Naive thymus-derived CD8-positive, alpha-beta T cell (primary cell): ENCODE measurements at places on chromosomes 4 and X.
A peak's percentile ranks its signal among the peaks of the same experiment; 100 is the strongest.

- no peak overlapping the region for H3K27ac ChIP-seq
- peaks cover 14% of the 10 kb centered on the region for H3K36me3 ChIP-seq
- no peak overlapping the region for H3K4me3 ChIP-seq
- H3K27me3 ChIP-seq: no peaks in the 10 kb centered on the region
- no peaks in the 10 kb centered on the region for H3K4me1 ChIP-seq
Observed at GRCh38 chrX:15167826-15168225, 102.1 kb downstream of the ASB9 start.

GRCh38 chrX:55033429-55033828, 2.7 kb upstream of the ALAS2 start:
- DNase-seq: no peak
- H3K27me3 ChIP-seq: no peaks in the 10 kb centered on the region
- H3K36me3 ChIP-seq: no peaks in the 10 kb centered on the region
- no peaks in the 10 kb centered on the region for H3K4me1 ChIP-seq
- H3K27ac ChIP-seq: no peak overlapping the region
- H3K4me3 ChIP-seq: no peak overlapping the region

GRCh38 chrX:148913971-148914370, 413.6 kb downstream of the AFF2 start:
- H3K4me1 ChIP-seq: no peaks in the 10 kb centered on the region
- H3K36me3 ChIP-seq: no peaks in the 10 kb centered on the region
- H3K27ac ChIP-seq: no peak overlapping the region
- no peak overlapping the region for H3K4me3 ChIP-seq
- DNase-seq: no peak
- H3K27me3 ChIP-seq: no peaks in the 10 kb centered on the region

DNA sequence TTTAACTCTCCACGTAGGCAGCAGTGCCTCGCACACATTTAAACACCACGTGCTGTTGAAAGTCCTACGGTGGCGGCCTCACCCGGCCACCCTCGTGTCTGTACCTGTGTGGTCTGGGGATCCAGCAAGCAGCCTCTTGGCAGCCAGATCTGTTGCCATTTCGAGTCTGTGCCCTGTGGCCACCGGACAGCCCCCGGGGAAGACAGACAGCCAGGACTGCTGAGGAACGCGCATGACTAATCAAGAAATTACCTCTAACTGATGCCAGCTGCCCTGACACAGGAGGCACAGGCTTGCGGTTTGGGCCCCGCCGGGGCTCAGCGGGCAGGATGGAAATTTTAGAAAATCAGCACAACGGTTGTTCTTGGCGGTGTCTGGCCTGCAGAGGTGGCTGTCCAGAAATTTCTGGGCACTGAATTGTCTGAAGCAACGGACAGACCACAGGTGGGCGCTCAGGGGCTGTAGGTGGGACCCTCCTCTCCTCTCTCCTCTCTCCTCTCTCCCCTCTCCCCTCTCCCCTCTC, 15.6 kb upstream of the ASMTL start:
- no peaks in the 10 kb centered on the region for H3K27me3 ChIP-seq
- peaks cover 5% of the 10 kb centered on the region for H3K36me3 ChIP-seq
- peak overlapping the region; percentile 56 for H3K4me3 ChIP-seq
- H3K27ac ChIP-seq: peak overlapping the region; percentile 94
- DNase-seq: peak; percentile 65

DNA sequence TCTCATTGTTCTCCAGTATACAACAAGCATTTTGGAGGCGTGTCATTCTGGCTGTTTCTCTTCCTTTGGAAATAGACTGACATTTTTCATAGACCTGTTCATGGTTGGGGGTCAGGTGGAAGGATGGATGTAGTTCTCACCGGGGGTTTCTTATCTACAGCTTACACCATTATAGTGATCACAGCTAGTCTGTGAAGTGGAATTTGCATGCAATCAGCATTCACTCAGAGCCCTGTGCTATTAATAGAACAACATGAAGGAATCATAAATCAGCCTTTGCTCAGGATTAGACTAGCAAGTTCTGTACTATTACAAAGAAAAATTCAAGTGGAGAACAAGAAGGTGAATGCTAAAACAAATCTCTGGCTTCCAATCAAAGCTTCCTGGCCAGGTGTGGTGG, 132.6 kb upstream of the PUDP start:
- DNase-seq: no peak
- H3K4me1 ChIP-seq: no peaks in the 10 kb centered on the region
- H3K36me3 ChIP-seq: no peaks in the 10 kb centered on the region
- no peak overlapping the region for H3K4me3 ChIP-seq
- H3K27ac ChIP-seq: no peak overlapping the region

GRCh38 chrX:108148524-108148923, 56.9 kb downstream of the ATG4A start:
- H3K27me3 ChIP-seq: no peaks in the 10 kb centered on the region
- no peak overlapping the region for H3K4me3 ChIP-seq
- H3K27ac ChIP-seq: no peak overlapping the region
- H3K4me1 ChIP-seq: peaks cover 8% of the 10 kb centered on the region

DNA sequence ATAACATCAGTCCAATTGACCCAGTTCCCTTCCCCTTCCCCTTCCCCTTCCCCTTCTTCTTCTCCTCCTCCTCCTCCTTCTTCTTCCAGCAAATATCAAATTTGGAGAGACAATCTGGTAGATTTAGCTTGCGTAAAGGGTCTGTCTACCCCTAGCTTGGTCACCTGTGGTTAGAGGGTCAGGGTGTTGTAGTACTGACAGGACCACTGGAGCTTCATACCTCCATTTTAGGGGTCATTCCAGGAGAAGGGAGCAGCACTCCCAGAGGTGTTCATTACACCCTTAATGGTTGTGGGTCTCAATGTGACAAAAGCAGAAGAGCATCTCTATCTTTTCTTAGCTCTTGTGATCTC, 3.7 kb upstream of the FGB start:
- no peaks in the 10 kb centered on the region for H3K36me3 ChIP-seq
- H3K27me3 ChIP-seq: peaks cover 12% of the 10 kb centered on the region
- no peak overlapping the region for H3K27ac ChIP-seq
- DNase-seq: no peak

DNA sequence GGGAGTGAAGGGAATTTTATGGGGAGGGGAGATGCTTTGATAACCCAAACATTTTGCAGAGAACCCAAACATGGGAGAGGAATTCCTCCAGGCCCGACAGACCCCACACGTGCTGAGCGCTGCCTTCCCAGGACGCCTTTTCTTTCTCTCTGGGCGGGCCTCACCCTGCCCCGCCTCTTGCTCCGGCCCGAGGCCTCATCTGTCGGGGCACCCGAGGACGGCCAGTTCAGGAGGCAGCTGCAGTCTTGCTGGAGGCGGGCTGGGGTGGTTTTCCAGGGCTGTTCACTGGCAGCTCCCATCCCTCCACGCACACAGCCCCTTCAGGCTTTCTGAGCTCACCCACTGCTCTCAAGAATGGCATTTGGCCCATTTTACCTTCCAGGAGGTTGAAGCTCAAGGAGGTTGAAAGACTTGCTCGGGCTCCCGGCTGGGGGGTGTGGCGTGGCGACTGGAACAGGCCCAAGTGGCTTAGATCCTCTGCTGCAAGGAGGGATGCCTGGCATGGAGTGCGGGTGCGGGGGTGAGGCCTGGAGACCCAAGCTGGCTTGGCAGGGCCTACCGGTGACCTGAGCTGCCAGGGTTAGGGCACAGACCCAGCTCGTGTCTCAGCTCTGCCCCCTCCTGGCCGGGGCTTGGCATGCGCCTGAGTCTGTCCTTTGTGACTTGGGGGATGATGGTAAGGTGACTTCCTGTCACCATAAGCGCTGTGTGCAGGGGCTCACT, 99.2 kb downstream of the PSAPL1 start:
- H3K36me3 ChIP-seq: peaks cover 2% of the 10 kb centered on the region
- peak; percentile 25 for DNase-seq
- H3K4me3 ChIP-seq: no peak overlapping the region
- no peaks in the 10 kb centered on the region for H3K4me1 ChIP-seq
- peaks cover 2% of the 10 kb centered on the region for H3K27me3 ChIP-seq
- no peak overlapping the region for H3K27ac ChIP-seq

- H3K27ac ChIP-seq: no peak overlapping the region
- DNase-seq: no peak
- no peak overlapping the region for H3K4me3 ChIP-seq
- no peaks in the 10 kb centered on the region for H3K36me3 ChIP-seq
Observed at GRCh38 chr4:8289956-8290700, 20.6 kb downstream of the HTRA3 start.

DNA sequence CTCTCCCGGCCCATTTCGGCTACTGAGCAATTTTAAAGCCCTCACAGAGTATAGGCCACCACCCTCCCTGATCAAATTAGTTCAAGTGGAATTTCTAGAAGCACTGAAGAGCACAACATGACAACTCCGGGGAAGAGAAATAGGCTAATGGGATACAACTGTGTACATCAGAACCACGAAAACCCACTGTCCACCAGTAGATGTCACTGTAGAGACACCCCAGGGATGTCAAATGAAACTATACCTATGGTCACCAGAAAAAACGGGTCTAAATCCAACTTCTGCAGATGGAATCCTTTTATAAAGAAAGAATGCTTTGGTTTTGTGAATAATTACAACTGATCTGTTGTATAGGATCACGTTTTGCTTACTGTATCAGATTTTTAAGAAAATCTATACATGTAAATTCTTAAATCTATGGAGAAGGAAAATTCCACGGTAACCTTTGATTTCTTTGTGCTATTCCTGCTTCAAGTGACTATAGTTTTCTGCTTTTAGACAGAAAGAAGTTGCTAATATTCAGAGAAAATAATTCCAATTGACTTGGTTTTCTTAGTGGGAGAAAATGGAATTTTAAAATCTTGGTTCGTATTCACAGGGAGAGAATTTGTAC, 29.5 kb upstream of the MAP3K15 start:
- peaks cover 76% of the 10 kb centered on the region for H3K36me3 ChIP-seq
- H3K27ac ChIP-seq: peak overlapping the region; percentile 10
- peak; percentile 7 for DNase-seq
- H3K4me3 ChIP-seq: no peak overlapping the region
- H3K4me1 ChIP-seq: no peaks in the 10 kb centered on the region

GRCh38 chrX:17629519-17629918, 107.8 kb upstream of the SCML1 start:
- DNase-seq: no peak
- peaks cover 2% of the 10 kb centered on the region for H3K4me1 ChIP-seq
- H3K36me3 ChIP-seq: no peaks in the 10 kb centered on the region
- H3K27ac ChIP-seq: no peak overlapping the region
- no peaks in the 10 kb centered on the region for H3K27me3 ChIP-seq
- no peak overlapping the region for H3K4me3 ChIP-seq

DNA sequence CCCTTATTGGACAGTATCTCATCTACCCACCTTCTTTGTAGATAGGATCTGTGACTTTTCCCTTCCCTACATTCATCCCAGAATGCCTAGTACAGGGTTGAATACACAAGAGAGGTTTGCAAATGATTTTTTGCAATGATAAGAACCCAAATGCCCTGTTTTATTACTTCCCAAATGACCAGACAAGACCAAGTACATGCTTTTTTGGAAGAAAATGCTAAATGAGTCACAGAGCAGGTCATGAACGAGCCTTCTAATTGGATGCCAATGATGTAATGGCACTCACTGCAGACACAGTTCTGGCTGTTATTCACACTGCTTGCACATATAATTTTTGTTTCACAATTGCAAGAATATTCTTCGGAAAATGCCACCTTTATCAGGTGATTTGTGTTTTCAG, 17.8 kb upstream of the GABRQ start:
- H3K27ac ChIP-seq: no peak overlapping the region
- H3K4me3 ChIP-seq: no peak overlapping the region
- no peak for DNase-seq
- no peaks in the 10 kb centered on the region for H3K36me3 ChIP-seq

- no peaks in the 10 kb centered on the region for H3K36me3 ChIP-seq
- peaks cover 7% of the 10 kb centered on the region for H3K4me1 ChIP-seq
- DNase-seq: no peak
- H3K27ac ChIP-seq: no peak overlapping the region
- H3K27me3 ChIP-seq: no peaks in the 10 kb centered on the region
Observed at GRCh38 chr4:170022211-170022610, 4.0 kb downstream of the MFAP3L start.

DNA sequence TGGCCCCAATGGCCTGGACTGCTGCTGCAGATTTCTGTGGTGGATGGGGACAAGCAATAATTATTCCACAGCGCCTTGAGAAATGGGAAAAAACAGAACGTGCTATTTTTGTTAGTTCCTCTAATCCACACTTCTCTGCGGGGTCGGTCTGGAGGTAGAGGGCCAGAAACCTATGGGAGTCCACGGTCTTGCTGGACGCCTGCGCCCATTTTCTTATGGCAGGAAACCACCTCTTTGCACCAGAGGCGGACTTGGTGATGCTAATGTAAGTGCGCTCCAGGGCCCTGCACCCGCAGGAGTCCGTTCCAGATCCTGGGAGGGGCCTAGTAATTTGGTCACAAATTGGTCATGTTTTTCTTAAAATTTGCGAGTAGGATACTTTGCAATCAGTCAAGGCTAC, 25.9 kb upstream of the CLDN24 start:
- H3K27me3 ChIP-seq: peaks cover 29% of the 10 kb centered on the region
- no peak overlapping the region for H3K27ac ChIP-seq
- no peak for DNase-seq

- H3K27me3 ChIP-seq: no peaks in the 10 kb centered on the region
- H3K4me3 ChIP-seq: no peak overlapping the region
- H3K4me1 ChIP-seq: peaks cover 3% of the 10 kb centered on the region
- DNase-seq: no peak
- peaks cover 65% of the 10 kb centered on the region for H3K36me3 ChIP-seq
- H3K27ac ChIP-seq: no peak overlapping the region
Observed at GRCh38 chrX:2423282-2423681, 77.5 kb downstream of the DHRSX start.

GRCh38 chrX:139724626-139725025, 16.7 kb upstream of the MCF2 start:
- no peaks in the 10 kb centered on the region for H3K4me1 ChIP-seq
- DNase-seq: no peak
- no peak overlapping the region for H3K27ac ChIP-seq
- no peak overlapping the region for H3K4me3 ChIP-seq
- no peaks in the 10 kb centered on the region for H3K27me3 ChIP-seq

GRCh38 chr4:55444827-55445226, 49.1 kb downstream of the TMEM165 start:
- no peak overlapping the region for H3K4me3 ChIP-seq
- no peak overlapping the region for H3K27ac ChIP-seq
- DNase-seq: no peak
- peaks cover 8% of the 10 kb centered on the region for H3K4me1 ChIP-seq

GRCh38 chrX:139889760-139890159, 43.1 kb downstream of the ATP11C start:
- DNase-seq: no peak
- no peak overlapping the region for H3K27ac ChIP-seq
- H3K36me3 ChIP-seq: no peaks in the 10 kb centered on the region
- no peak overlapping the region for H3K4me3 ChIP-seq
- H3K4me1 ChIP-seq: peaks cover 11% of the 10 kb centered on the region

DNA sequence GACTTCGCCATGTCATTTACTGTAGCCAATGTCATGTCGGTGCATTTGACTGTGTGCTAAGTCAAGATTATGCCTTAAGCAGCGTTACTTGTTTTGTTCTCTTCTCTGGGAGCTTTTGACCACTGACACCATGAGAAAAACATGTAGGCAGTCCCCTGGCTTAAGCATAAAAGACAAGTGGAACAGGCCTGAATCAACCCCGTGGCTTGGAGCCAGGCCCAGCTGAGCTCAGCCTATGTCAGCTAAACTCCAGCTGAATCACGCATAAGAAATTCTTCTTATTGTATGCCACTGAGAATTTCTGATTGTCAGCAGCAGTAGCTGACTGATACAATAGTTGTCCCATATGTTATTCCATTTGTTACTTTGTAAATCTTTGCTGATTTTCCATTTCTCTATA, 261.9 kb downstream of the CBLL2 start:
- DNase-seq: no peak
- no peaks in the 10 kb centered on the region for H3K27me3 ChIP-seq
- H3K4me1 ChIP-seq: no peaks in the 10 kb centered on the region
- no peak overlapping the region for H3K4me3 ChIP-seq
- H3K27ac ChIP-seq: no peak overlapping the region
